Right renal pelvis (tissue), 4 donors: ENCODE measurements at places on chromosomes 2 and 18. TPM values are rescaled to one million over a fixed set of nuclear protein-coding genes. Genes with fewer than 3 reads are reported as not detected.

DNA sequence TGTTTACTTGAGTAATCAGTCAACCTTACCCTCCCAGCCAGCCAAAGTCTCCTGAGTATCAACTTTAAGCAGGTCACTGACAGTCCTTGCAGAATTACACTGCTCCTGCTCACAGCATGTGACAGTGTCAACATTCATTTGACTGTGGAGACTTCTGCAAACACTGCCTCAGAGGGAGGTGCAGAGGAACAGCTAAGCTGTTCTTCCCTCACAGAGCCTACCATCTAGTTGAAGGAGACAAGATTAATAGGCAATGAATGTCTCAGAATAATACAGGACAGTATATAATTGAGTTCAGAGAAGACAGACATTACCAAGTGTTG lies 11.9 kb downstream of the SLC14A2 start:
- no peak for DNase-seq

DNA sequence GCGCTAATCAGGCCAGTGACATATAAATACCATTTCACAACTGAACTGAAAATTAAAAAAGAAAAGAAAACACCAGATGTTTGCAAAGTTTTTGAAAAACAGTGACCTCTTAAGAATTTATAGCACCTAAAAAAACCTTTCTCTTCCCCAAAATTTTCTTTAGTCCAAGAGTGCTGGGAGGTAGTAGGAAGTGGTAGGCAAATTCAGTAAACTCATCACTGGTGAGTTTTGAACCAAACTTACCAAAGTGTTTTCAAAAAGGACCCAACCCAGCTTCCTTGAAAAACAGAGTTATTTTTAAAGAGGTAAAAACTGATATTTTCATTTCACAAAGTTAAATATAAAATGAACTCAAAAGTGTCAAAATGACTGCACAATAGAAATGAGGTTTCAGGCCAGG lies 90.4 kb downstream of the TMEM247 start:
- DNase-seq = no peak

- no peak for DNase-seq
These were observed 75.9 kb upstream of the TCF4 start for GRCh38 chr18:55663891-55664290.

The RIT2 gene
- not detected for polyA plus RNA-seq

The SERPINB4 gene
- 0.06 TPM for polyA plus RNA-seq
